ENCODE measurements at places on chromosomes 13 and 19.

DNA sequence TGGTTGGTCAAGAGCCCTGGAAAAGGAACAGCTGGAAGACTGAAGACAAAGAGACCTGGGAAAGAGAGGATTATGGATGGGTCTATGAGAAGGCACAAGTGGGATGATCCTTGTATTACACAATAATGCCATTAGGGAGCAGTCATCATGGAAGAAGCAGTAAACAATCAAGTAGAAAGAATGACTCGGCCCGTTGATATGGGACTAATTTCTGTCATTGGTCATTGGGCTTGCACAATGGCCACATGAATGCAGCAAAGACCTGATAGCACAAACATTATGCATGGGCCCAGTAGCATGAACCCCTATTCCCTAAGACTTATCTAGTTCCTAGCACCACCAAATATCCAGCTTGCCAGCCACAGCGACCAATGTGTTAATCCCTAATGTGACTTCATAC, 390.3 kb upstream of the ZNF507 start:
- no peak for DNase-seq

DNA sequence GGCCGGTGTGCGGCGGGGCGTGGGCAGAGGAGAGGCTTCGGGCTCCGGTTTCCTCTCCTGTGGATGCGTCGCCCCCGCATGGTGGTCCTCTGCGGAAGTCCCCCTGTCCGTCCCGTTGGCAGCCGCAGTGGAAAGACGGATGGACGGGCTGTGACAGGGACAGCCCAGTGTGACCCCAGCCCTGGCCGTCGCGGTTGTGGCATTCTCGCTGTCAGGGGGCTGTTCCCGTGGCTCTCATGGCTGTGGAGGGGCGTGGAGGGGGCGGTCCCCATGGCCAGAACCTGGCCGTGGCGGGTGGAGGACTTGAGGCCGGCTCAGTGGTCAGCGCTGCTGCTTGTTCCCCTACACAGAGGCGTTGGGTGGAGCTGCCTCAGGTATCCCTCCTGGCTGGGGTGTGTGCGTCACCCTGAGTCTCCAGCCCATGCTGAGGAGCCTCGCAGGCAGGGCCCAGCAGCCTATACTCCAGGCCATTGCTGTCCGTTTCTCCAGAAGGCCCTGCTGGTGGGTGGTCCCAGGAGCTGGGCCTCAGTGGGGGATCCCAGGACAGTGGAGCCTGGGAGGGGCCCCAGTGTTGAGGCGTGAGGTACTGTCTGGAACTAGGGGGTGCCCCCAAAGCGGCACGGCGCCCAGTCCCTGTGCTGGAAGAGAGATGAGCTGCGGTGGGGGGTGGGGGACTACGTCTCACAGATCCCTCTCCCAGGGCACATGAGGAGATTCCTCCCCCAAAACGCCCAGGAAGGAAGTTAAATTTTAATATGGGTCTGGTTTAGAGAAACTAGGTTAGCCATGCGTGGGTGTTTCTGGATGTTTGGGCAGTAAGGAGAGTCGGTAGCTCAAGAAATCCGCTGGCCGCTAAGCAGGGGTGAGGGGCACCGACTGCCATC, 20.3 kb downstream of the CSNK1G2 start:
- no peak for DNase-seq

DNA sequence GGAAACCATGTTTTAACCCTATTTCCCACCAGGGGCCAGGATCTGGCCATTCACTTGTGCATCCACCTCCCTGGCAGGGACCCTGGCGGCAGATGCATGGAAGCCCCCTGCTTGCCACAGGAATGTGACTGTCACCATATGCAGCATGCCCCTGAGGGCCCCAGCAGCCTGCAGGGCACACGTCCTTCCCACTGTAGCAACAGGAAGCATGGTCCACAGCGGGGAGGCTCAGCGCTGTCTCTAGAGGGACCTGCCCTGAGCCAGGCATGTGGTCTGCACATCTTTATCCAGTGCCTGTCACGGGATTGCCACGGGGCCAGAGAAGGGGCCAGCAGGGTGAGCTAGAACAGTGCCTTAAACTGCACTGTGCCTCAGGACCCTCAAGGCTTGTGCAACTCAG, 34.9 kb upstream of the MCF2L start:
- no peak for DNase-seq

- DNase-seq, result no peak
Observed at GRCh38 chr19:12940897-12941296, 2.5 kb downstream of the CALR start.

DNA sequence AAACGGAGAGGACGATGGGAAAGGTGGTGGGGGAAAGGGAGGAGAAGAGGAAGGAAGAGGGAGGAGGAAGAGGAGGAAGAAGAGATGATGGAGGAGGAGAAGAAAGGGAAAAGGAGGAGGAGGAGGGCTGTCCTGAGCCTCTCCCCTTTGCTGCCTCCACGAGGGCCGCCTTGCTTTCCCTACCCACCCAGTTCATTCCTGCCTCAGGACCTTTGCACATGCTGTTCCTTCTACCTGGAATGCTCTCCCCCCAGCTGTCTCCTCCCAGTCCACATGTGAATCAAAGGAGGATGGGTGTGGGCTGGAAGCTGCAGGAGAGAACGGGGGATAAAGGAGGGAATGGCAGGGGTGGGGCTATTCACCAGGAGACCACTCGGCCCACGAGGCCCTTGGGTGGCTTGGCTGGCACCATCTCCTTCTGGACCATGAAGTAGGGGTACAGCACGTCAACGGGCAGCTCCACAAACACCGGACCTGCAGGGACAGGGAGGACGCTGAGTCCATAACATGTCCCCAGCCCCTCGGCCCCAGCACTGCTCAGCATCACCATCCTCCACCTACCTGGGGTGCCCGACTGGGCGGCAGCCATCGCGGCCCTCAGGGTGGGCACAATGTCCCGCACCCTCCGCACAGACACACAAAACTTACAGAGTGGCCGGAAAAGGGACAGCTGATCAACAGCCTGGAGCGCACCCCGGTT, 15.3 kb downstream of the SYDE1 start:
- DNase-seq, result no peak

DNA sequence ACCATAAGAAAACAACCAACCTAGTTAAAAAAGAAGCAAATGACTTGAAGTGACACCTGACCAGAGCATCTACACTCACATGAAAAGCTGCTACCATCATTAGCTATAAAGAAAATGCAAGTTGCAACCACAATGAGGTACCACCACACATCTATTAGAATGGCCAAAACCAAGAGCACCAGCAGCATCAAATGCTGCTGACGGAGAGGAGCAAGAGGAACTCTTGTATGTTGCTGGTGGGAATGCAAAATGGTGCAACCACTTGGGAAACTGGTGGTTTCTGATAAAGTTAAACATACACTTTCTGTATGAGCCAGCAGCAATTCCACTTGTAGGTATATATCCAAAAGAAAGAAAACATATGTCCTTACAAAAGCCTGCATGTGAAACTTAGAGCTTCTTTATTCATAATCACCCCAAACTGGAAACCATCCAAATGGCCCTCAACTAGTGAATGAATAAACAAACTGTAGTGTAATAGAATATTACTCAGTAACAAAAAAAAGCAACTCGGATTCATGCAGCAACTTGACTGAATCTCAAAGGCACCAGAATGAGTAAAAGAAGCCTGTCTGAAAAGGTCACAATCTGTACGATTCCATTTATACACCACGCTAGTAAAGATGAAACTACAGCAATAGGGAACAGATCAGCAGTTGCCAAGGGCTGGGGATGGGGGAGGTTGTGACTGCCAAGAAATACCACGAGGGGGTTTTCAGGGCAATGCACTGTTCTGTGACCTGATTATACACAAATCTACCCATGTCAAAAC, 60.9 kb upstream of the RANBP3 start:
- no peak for DNase-seq

- DNase-seq, result no peak
Observed at GRCh38 chr13:45436332-45436731, 18.2 kb upstream of the SLC25A30 start.

- no peak for DNase-seq
Observed at GRCh38 chr19:741506-742131, 9.3 kb upstream of the MISP start.

DNA sequence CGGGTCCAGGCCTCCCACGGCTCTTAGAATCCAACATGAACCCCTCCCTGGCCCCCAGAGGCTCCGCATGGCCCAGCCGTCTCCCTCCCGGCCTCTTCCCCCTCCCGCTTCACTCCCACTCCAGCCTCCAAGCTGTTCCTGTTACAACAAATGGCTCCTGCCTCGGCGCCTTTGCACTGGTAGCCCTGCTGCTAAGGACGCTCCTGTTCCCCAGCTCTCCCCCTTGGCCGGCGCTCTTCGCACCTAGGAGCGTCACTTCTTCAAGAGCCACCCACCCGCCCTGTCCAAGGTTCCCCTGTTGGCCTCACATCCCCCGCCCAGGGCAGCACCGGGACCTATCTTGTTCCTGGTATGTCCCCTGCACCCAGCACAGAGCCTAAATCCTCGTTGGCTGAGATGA, 9.4 kb downstream of the CCDC124 start:
- no peak for DNase-seq

- DNase-seq, result no peak
Observed at GRCh38 chr19:43522929-43523328, 4.1 kb downstream of the ETHE1 start.

DNA sequence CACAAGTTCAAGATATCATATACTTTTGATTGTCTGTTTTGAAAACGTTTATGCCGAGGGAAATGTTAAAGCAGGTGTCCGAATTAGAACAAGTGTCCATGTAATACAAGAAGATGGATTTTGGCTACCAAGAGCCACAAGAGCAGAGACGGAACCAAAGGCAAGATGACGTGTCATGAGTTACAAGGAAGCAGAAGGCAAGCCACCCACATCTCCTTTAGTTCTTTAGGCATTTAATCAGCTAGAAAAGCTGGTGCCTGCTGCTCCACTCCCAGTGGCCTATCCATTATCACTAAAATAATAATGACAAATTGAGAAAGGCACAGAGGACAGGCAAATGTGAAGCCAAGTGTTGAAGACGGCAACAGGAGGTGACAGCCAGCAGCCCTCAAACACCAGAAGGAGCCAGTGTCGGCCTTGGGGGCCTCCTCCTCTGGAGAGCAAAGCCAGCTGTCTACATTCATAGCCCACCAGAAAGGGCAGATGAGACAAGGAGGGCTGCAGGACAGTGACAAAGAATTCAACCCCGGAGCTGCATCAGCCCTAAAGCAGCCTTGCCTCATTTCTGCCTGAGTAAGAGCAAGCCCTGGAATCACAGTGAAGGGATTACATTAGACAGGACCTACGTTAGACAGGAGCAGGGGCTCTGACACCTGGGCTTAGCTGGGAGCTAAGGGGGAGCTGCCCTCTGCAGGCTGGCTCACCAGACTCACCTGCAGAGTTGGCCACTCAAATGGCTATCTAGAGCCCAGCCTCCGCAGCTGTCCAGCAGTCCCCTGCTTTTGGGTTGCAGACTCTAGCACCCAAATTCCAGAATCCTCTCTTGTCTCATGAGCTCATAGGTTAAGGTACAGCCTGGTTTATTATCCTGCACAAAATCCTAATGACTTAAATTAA, 569.9 kb downstream of the UQCRFS1 start:
- no peak for DNase-seq

- no peak for DNase-seq
Observed at GRCh38 chr13:98207416-98207815, 30.3 kb upstream of the RNF113B start.

- DNase-seq, result peak; percentile 94
Observed at GRCh38 chr19:13116282-13117175, at the start of gene TRMT1. TRMT1 (minus strand) TSS chr19:13116740; CDS start chr19:13116399, 341 bp downstream.

GRCh38 chr19:17234911-17235299, 8.9 kb downstream of the OCEL1 start:
- no peak for DNase-seq

DNA sequence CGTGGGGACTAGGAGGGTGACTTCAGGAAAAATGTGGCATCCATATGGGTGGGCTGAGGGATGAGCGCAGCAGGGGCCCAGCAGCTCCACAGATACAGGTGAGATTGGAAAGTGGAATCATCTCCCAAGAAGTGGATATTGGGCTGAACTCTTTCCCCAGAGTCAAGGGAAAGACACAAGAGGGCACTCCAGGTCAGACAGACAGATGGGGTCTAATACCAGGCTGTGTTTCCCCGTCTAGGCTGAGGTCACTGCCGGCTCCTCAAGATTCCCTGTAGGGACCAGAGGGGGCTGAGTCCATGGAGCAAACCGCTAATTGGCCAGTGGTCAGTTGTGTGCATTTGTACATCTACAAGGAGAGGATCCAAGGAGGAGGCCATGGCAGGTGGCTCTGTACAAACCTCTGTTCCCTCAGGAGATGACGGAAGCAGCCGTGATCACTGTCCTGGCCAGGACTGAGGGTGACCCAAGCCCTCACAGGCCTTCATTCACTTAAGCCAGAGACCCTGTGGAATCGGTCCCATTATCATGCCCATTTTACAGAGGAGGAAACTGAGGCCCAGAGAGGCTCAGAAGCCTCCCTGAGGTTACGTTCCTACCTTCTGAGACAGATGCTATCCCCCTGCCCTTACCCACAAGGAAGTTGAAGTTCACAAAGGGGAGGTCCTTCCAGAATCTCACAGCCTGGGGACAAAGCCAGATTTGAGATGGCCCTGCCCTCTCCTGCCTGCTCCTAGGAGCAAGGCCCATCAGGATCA, 14.9 kb upstream of the IGLON5 start:
- no peak for DNase-seq

DNA sequence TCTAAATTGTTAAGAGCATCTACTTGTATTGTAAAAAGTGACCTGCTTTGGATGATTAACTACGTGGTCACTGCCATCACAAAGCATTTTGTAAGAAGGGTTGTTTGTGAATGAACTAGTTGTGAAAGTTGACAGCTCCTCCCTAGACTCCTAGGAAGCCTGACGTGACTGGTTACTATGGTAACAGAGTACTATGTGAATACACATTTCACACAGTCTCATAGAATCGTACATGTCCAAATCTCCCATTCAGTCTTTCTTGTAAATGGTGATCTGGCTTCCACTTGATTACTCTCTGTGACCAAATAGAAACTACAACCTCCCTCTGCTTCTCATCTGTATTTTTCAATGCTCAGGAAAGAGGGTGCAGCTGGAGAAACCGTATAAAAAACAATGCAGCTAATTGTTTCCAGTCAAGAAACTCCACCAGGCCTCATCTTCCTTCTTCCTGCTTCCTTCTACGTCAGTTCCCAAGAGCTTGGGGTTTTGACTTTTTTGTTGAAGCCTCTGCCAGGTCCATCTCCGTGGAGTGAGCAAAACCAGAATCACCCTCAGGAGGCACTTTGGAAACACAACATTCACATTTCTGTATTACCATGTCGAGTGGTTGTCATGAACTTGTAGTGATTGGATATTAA, 83.4 kb downstream of the GPC6 start:
- no peak for DNase-seq

- no peak for DNase-seq
Observed at GRCh38 chr19:1767464-1767933, 14.2 kb downstream of the ONECUT3 start.

- DNase-seq, result no peak
Observed at GRCh38 chr13:107450431-107450830, 764.9 kb downstream of the LIG4 start.
